RPMI7951 (cell line): ENCODE measurements at places on chromosomes 13 and 19. TPM values are rescaled to one million over a fixed set of nuclear protein-coding genes. Genes with fewer than 3 reads are reported as not detected.

Gene SIGLEC12
- not detected in 2 replicates for total RNA-seq

Gene ERICH4
- not detected in 2 replicates for total RNA-seq

Gene ZNF358
- 35.8 and 50.3 TPM in 2 replicates for total RNA-seq

Gene PSG6
- not detected in 2 replicates for total RNA-seq

Gene SOX21
- not detected in 2 replicates for total RNA-seq

Gene TJP3
- not detected in 2 replicates for total RNA-seq

Gene FPR2
- total RNA-seq = 8.1 and 8.4 TPM in 2 replicates

Gene CGB5
- not detected in 2 replicates for total RNA-seq

Gene INSL3
- total RNA-seq = not detected in 2 replicates

Gene PROZ
- total RNA-seq = not detected in 2 replicates

GRCh38 chr13:39656325-39656677 lies 839 bp downstream of the COG6 start:
- DNase-seq = peak; percentile 3

- DNase-seq = no peak
Observed at GRCh38 chr13:39306639-39307589, 268.7 kb downstream of the NHLRC3 start.

- DNase-seq = peak; percentile 87
Observed at GRCh38 chr13:30806784-30807183, 71.4 kb downstream of the ALOX5AP start.

GRCh38 chr19:41575998-41576397 lies at the start of gene CEACAM21:
CEACAM21 (plus strand) TSS chr19:41576166; CDS start chr19:41576275, 109 bp downstream.
- peak; percentile 9 for DNase-seq

- no peak for DNase-seq
Observed at GRCh38 chr19:47510516-47511127, 4.2 kb downstream of the NAPA start.

DNA sequence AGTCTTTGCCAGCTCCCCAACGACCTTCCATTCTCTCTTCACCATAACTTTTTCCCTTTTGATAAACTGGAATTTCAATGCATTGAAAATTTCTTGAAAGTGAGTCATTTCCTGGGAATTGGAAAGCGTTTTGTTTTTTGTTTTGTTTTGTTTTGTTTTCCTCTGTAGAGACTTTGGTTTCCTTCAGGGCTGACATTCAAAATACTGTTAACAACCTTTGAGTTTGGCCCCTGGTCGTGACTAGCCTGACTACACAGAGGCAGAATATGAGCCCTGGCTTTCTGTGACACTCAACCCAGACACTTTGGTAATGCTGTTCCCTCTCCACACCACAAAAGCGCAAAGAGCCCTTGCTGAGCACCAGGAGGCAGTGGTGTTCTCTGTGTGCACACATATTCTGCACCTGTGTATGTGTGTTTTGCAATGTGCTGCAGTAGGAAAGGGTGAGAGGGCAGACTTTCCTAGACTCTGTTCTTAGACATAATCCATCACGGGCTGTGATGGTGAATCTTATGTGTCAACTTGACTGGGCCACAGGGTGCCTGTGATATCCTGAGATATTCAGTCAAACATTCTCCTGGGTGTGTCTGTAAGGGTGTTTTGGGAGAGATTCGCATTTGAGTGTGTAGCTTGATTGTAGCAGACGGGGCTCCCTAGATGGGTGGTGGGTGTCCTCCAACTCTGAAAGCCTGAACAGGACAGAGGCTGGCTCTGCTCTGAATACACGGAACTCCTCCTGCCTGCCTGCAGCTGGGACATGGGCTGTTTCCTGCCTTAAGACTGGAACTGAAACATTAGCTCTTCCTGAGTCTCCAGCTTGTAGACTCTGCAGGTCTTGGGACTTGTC lies 29.5 kb upstream of the ANKRD10 start:
- DNase-seq = peak; percentile 67

DNA sequence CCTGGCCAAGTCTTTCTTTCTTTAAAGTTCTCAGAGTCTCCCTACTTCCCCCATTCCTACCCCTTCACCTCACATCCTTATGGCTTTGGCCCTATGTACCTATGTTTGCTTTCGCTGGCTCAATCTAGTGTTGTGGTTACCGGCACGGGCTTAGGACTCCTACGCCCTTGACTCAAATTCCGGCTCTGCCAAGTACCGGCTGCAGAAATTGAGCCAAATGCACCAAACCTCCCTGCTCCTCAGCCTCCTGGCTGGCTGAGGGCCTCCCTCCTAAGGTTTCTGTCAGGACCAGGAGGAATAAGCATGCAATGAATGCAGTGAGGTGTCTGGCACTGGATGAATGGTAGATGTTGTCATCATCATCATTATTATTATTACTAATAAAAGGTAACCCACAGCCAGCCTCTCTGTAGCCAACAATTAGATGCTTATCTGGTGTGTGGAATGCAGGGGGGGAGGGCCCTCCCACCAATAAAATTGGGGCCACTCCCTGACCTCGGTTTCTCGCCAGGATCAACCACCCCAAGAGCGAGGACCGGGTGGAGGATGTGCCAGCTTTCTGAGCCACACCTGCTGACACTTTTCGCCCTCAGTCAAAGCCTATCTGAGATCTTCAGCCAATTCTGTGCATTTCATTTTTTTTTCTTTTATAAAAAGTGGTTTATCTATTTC lies 20.7 kb downstream of the KLK5 start:
- DNase-seq = no peak

DNA sequence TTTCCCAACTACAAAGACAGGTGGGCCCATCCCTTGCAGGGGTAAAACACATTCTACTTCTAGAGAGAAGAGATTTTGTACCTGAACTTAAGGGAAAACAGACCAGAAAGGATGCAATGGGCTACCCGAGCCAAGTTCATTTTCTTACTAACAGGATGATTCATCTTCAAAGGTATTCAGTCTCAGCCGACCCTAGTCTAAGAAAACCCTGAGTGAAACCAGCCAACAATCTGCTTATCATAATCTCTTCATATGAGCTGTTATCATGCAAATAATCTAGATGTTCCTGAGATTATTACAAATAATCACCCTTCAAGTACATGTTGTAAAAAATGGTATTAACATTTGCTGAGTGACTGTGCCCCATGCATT lies 15.6 kb downstream of the PABPC3 start:
- DNase-seq = no peak

DNA sequence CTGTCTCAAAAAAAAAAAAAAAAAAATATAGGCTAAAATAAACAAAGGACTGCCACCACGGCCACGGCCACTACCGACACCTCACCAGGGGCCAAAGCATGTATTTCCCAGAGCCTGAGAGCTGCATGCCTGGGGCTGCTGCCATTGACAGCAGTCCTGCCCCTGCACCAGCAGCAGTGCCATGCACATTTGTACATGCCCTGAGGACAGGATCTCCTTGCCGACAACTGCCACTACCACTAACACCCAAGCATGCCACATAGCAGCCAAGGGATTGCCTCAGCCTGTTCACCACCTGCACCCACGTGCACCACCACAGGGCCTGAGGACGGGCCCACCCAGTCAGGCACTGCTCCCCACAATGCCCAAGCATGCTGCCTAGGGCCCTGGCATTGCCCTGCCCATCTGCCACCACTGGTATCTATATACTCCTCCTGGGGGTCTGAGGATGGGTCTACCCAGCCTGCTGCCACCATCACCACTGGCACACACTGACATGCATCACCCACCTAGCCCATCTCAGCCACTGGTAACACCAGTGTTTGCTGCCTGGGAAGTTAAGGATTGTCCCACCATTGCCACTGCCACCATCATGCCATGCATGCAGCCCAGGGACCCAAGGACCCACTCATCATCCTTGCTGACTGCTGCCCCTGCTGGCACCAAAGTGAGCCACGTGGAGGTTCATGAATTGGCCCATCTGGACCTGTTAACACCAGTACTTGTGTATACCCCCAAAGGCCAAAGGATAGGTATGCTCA lies 10.6 kb upstream of the NUP62 start:
- no peak for DNase-seq

- no peak for DNase-seq
Observed at GRCh38 chr13:47100214-47100853, 203.5 kb upstream of the HTR2A start.

- DNase-seq = no peak
Observed at GRCh38 chr13:80921541-80921940, 580.6 kb upstream of the SPRY2 start.

GRCh38 chr19:18419699-18420460 lies 682 bp downstream of the SSBP4 start:
- no peak for DNase-seq

GRCh38 chr19:29060813-29061364 lies 152.1 kb downstream of the UQCRFS1 start:
- no peak for DNase-seq

DNA sequence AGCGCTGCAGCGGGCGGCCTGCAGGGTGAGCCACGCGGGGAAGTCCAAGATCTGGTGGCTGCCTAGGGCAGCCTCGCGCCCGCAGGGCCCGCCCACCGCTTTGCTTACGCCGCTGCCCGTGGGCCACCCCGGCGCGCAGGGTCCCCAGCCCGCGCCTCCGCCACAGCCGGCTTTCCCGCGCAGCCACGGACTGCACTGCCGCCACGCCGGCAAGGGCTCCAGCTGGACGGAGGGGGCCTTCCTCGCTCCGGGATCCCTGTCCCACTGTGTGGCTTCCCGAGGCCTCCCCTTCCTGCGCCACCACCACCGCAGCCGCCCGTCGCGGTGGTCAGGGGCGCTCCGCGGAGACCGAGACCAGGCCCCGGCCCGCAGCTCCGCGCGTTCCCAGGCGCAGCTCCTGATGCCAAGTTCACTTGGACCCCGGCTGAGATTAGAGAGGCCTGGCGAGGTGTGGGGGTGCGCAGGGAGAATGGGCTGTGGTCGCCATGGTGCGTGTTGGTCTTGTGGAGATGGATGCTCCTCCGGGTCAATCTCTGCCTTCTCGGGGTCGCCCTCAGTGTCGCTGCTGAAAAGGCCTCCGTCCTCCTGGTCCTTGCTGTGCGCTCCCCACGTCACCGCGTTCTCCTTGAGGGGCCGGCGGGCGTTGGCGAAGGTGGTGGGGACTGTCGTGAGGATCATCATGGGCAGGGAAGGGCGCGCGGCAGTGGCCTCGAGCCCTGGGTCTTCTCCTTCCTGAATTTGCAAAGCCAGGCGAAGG lies 17.9 kb upstream of the RNF17 start:
- no peak for DNase-seq

DNA sequence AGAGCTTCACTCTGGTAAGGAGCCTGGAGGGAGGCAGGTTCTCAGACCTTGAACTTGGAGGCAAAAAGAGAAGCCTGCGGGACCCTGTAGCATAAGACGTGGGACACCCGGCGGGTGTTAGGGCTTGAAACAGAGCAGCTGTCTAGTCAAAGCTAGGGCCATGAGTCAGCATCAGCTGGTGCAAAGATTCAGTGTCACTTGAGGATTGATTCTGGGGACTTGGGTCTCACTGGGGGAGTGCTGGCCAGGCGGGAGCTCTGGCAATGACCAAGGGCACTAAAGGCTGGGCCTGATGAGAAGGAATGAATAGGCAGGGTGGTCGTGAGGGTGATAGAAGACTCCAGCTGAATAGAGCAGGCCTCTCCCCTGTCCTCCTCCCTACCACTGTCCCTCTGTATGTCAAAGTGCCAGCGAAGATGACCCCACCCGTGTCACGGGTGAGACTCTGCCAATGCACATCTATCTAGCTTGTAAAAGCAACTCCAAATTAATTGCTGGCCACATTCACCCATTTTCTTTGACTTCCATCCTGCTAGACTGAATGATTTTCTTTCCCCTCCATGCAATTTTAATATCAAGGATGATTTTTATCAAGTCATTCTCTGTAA lies 97.1 kb downstream of the MBNL2 start:
- DNase-seq = no peak

DNA sequence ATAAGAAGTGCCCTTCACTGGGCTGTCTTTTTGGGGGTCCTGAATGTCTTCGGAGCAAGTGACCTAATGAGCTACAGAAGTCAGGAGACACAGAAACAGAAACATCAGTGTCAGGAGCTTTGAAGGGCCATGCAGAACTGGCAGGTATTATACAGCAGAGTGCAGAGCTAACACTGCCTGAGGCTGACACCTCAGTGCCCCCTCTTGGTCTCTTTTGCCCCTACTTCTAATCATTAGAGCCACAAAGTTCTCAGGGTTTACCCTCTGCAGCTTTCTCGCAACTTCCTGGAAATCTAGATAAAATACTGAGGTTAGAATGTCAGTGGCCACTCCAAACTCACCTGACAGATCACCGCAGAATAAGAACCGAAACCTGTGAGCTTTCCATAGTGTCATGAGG lies 172.7 kb downstream of the B3GLCT start:
- no peak for DNase-seq

- DNase-seq = no peak
Observed at GRCh38 chr13:41775251-41775650, 185.7 kb downstream of the VWA8 start.

GRCh38 chr13:33636955-33637670 lies 180.8 kb upstream of the RFC3 start:
- no peak for DNase-seq

DNA sequence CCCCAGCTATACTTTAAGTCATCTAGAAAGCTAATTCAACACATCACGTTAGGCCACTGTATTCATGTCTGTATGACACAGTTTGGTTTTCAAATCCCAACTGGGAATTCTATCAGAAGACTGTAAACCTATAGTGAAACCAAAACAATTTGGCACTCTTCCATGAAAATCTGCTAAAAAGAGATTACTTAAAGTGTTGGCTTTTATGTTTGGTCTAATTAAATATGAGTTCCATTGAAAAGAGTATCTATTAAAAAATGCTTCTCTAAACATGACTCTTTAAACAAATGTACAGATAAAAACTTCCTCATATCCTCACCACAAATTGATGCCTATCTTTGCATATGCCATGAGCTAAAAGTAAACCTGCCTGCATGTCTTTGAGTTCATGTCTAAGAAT lies 25.4 kb downstream of the PCDH9 start:
- no peak for DNase-seq

DNA sequence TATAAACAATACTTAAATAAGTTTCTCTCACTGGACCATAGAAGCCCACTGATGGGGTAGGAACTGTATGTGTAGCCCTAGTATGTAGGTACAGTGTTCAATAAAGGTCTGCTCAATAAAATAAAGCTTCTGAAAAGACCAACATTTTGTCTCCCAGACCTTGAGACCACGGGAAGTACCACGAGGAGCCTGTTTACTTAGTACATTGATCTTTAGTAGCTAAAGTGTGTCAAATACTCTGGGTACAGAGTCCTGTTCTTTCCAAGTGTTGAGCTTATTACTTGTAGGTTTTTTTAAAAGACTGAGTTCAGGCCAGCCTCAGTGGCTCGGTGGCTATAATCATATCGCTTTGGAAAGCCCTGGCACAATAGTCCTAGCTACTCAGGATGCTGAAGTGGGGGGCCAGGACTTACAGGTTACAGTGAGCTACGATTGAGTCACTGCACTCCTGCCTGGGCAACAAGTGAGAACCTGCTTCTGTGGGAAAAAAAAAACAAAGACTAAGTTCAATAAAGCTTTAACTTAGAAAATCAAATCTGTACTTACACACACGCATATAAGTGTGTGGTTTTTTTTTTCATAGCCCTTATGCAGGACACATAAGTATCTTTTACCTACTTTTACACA lies 3.4 kb downstream of the MTRF1 start:
- DNase-seq = no peak
